Naive B cell (primary cell): ENCODE measurements at places on chromosomes 1 and 21. TPM values are rescaled to one million over a fixed set of nuclear protein-coding genes. Genes with fewer than 3 reads are reported as not detected.

SPRR5 gene
- polyA plus RNA-seq = not detected

GRCh38 chr1:207578796-207579435 lies 66.0 kb upstream of the CR1L start:
- no peak for DNase-seq
- H3K36me3 ChIP-seq = peaks cover 50% of the 10 kb centered on the region
- no peaks in the 10 kb centered on the region for H3K27me3 ChIP-seq
- no peak overlapping the region for H3K4me3 ChIP-seq
- H3K27ac ChIP-seq = no peak overlapping the region

DNA sequence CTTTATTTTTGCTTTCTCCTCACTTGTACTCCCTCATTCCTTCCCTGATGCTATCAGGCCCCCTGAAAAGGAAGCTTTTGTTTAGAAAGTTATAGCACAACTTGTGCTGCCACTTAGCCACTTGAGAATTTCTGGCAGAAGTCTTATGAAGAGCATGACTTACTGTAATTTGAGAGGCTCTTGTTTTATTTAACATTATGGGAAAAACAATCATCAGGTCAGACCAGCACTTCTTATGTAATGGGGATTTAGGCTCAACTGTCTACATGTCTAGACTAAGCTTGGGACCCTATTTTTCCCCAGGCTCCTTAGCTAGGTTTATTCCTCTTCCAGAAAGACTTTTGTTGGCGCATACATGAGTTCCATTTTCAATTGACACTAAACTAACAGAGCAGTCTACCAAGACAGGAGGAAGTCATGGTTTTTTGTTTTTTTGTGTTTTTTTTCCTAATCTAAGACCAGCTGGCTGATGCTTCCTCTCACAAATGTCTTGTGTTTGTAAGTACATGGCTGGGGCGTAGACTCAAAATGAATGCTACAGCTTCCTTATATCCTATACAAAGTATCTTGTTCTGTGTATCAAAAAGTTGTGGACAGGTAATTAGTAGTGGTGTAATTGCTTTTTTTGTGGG lies 31.5 kb downstream of the TNFSF4 start:
- no peaks in the 10 kb centered on the region for H3K27me3 ChIP-seq
- peaks cover 19% of the 10 kb centered on the region for H3K4me1 ChIP-seq
- H3K36me3 ChIP-seq = peaks cover 5% of the 10 kb centered on the region
- H3K4me3 ChIP-seq = peak overlapping the region; percentile 83
- peak overlapping the region; percentile 68 for H3K27ac ChIP-seq

GRCh38 chr1:115476616-115477015 lies 138.6 kb upstream of the NGF start:
- no peak for DNase-seq
- no peaks in the 10 kb centered on the region for H3K4me1 ChIP-seq
- no peak overlapping the region for H3K27ac ChIP-seq
- peaks cover 3% of the 10 kb centered on the region for H3K27me3 ChIP-seq
- no peaks in the 10 kb centered on the region for H3K36me3 ChIP-seq
- no peak overlapping the region for H3K4me3 ChIP-seq
